ENCODE measurements at places on chromosomes 4 and X.
A peak's percentile ranks its signal among the peaks of the same experiment; 100 is the strongest.

GRCh38 chr4:186628058-186628711, 72.8 kb upstream of the MTNR1A start:
- DNase-seq: no peak

DNA sequence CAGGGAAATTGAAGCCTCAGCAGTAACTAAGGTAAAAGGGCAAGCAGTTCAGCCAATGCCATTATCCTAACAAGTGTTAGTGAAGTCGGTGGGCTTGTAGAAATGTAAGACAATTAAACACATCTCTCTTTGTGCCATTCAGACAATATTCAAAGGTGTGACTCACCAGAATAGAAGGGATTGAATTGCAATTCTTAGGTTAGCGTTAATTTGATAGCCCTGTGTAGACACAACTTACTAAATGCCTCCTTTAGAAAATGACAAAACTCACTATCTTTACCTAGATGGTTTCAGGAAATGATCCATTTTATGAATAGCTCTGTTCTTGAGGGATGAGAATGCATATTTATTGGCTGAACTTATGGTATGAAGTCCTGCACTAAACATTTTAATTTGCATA, 35.2 kb downstream of the RPA4 start:
- DNase-seq: no peak

GRCh38 chr4:38928568-38928967, 61.0 kb downstream of the FAM114A1 start:
- DNase-seq: no peak

DNA sequence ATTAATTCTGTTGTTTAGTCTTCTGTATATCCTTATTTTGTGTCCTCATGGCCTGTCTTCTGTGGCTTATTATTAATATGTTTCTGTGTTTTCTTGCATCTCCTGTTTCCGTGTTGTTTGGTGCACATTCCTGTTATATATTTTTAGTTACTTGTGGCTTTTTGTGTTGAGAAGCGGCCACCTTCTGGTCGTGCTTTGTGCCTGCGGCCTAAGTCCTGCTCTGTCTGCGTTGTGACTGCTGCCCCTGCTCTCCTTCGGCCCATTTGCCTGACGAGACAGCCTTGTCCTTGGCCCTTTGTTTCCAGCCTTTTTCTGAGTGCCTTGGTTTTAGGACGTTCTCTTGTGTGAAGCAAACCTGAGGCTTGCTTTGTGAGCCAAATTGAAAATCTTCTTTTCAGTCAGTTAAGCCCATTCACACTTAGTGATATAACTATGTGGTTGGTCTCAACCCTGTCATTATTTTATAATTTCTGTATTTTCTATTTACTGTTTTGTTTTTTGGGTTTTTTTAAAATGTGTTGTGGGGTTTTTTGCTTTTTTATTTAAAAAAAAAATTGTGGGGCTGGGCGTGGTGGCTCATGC, 43.8 kb downstream of the TNIP2 start:
- no peak for DNase-seq

DNA sequence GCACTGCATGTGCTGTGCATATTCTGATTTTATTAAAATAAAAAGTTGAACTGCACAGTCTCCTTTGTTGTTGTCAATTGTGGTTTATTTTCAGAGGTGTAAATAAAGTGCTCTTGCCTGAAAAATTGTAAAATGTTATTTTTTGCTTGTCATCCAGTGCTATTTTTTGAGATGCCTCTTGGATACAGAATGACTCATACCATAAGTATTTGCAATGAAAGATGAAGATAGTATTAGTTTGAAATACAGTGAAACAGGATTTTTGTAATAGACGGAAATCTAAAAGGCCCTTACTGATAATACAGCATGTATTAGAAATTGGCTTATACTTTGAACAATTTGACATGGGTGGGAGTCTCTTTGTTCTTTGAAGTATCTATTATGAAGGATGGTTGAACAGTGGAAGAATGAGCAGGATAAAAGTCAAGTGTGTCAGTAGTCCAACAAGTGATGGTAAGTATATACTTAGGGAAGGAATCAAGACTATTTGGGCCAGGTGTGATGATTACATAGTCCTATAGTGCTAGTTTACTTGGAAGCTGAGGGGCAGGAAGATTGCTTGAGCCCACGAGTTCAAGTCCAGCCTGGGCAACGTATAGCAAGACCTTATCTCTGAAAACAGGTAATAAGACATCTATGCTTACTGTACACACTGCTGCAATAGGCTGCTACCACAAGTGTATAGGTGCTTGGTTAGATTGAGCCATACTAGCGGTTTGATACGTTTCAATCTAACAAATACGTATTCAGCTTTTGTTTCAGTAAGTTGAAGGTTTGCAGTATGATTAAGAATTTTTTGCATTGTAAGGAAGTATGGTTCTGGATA, 16.4 kb downstream of the DDX3X start:
- no peak for DNase-seq

GRCh38 chr4:1595789-1596325, 88.3 kb downstream of the FAM53A start:
- DNase-seq: no peak

GRCh38 chrX:4547213-4547836, 833.9 kb upstream of the PRKX start:
- peak; percentile 3 for DNase-seq

- no peak for DNase-seq
Measured at GRCh38 chr4:40199999-40200874, 3.4 kb downstream of the RHOH start.

GRCh38 chr4:106679063-106679462, 310.5 kb upstream of the GIMD1 start:
- no peak for DNase-seq

DNA sequence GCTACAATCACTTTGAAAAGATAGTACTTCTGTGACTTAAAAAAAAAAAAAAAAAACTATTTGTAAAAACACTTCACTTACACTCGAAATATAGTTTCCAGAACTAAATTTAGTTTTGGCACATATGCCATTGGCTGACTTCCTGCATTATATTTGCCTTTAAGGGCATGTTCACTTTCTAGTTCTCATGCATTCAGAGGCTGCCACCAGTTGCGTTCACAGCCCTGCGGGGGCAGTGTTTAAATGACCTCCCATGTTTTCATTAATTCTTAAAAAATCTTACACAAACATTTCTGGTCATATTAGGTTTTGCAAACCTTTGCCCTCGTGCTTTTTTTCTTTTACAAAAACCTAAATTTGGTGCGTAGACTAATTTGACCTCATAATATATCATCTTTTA, 12.4 kb upstream of the ARHGAP6 start:
- DNase-seq: no peak

DNA sequence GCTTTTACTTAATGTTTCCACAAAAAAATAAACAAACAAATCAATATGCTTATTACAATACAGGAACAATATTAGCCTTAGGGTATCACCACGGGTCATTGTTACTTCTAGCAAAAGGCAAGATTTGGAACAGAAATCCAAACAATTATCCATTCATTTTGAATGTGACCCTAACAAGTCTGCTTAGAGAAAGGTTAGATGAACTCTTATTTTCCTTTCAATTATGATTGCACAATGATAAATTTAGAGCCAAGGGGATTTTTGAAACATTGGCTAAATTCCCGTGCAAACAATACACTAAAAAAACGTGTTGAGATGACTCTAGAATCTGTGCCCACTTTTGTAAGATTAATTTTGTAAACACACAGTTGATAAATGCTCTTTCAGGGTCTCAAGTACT, 474.7 kb downstream of the PCDH7 start:
- no peak for DNase-seq

GRCh38 chrX:71542411-71542810, 9.5 kb downstream of the OGT start:
- no peak for DNase-seq

DNA sequence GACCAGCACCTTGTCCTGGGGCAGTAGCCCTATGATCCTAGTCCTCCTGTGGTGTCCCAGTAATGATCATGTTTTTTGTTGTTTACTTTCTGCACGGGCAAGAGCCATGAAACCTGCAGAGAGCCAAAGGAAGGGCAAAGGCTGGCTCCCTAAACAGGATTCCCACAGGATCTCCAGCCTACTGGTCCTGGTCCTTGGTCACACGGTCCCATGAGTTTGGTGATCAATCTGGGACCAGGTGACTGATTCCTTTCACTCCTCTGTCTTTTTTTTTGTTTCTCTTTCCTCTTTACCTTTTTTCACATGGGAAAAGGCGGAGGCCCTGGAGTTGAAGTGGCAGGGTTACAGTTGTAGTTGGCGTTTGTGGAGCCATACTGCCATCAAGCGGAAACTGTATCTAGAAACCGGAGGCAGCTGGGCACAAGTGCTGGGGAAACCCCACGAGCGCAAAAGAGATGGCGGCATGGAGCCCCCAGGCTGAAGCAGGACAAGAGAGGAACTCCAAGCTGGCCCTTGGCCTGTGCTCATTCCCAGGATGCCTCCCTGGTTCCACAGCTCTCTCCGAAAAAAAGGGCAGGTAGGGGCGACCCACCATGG, 34.6 kb downstream of the NBDY start:
- DNase-seq: peak; percentile 65

- no peak for DNase-seq
Measured at GRCh38 chr4:147944249-147944648, 212.4 kb downstream of the ARHGAP10 start.

DNA sequence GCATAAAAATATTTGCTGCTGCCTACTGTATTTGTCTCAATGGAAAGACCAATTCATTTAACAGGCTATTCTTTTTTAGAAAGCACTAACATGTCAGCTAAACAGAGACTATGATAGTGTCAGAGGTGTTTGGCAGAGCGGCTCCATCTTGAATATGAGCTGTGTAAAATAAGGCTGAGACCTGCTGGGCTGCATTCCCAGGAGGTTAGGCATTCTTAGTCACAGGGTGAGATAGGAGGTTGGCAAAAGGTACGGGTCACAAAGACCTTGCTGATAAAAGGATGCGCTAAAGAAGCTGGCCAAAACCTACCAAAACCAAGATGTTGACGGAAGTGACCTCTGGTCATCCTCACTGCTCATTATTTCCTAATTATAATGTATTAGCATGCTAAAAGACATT, 41.8 kb downstream of the NPY5R start:
- no peak for DNase-seq

All from activated T-helper 1 cell treated with Interleukin-2 at 50 U/mL for 16 hours (primary cell).